H1 (cell line): ENCODE measurements at places on chromosomes 2 and 18.
A peak's percentile ranks its signal among the peaks of the same experiment; 100 is the strongest.

DNA sequence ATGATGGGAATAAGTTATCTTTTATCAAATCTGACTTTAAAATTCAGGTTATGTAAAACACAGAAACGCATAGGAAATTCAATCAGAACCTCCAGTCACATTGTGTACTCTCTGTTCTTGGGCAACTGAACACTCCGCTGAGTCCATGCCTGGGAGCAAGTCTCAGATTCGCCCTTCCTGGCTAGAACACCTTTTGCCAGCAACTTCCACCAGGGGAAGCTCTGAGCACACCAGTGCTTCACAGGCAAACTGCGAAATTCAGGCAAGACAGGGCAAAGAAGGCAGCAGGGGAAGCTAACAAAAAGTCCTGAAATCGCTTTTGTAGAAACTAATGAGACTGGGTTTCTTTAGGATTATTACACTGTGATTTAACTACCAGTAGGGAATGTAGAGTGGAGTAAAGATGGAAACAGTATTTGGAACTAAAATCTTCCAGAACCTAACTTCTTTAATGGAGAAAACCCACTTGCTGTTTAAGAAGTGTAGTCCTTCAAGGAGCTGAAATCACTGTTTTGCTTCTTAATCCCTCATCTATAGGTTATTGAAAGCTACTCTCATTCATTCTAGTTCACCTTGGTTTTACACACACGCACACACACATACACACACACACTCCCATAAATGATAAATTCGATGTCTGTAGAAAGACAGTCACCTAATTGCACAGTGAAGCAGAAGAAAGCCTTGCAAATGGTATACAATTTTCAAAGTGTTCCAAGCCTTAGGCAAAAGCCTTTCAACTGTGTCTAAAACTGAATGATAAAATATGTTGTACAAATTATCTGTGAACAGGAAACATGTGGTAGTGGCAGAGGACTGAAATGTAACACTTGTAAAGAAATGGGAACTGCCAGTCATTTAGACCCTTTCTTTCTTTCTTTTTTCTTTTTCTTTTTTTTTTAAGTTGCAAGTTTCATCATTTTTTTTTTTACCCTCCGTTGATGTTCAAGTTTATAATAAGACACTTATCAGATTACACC lies 214.5 kb downstream of the TMEM182 start:
- peak; percentile 36 for DNase-seq

DNA sequence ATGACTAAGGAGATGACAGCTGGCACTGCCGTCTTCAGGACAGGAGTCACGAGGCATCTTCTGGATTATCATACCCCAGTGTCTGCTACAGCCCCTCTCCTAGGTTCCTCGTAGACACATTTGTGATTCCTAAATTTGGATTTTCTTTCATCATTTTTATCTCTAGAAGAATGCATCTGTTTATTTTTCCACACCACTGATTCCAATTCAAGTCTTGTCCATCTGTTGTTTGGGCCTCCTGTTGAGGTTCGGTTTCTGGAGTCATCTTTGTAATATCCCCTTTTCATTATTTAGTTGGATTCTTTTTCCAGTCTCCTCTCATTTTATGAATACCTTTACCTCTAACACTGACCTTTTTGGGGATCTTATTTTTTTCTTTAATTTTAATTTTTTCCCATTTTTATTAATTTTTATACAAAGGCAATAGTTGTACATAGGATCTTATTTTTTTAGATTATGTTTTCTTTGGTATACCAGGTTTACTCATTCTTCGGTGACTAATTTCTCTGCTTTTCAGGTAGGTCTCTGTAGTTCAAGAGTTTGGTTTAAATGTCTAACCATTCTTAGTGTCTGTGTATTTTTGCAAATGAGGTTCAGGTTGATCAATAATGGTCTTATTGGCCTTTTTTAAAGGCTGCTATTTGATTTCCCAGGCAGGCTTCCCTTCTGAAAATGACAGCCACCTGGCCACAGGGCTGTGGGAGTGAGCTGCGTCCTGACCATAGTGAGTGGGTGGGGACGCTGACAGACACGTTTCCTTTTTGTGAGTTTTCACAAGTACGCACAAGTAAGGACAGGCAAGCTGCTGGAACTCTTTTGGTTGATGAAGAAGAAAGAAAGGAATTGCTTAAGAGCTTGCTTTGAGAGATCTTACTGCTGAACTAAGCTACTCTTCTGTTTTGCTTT lies 34.5 kb downstream of the FARP2 start:
- DNase-seq, result no peak

DNA sequence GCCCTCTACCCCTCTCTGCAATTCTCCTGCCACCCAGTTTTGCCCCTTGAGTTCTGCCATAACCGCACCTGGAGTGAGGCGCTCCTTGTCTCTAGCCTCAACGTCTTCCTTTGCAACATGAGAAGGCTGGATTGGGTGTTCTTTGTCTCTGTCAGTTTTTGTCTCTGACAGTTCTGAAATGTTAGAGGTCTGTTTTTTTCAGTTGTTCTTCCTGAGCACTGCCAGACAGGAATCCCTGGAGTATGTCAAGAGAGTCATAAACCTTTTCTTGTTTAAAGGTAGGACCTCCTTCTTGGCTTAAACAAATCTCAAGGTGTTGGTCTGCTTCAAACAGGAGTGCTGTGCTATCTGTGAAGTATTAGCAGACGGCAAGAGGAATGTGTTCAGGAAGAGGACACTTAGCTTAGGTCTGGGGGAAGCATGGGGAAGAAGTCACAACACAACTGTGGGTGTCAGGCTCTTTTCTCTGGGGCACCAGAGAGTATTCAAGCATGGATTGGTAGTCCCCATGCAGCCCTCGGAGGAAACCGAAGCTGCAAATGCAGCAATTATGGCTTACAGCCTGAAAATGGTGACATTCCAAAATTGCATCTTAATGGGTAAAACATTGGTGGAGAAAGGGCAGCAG lies 32.3 kb downstream of the AFF3 start:
- DNase-seq, result no peak

DNA sequence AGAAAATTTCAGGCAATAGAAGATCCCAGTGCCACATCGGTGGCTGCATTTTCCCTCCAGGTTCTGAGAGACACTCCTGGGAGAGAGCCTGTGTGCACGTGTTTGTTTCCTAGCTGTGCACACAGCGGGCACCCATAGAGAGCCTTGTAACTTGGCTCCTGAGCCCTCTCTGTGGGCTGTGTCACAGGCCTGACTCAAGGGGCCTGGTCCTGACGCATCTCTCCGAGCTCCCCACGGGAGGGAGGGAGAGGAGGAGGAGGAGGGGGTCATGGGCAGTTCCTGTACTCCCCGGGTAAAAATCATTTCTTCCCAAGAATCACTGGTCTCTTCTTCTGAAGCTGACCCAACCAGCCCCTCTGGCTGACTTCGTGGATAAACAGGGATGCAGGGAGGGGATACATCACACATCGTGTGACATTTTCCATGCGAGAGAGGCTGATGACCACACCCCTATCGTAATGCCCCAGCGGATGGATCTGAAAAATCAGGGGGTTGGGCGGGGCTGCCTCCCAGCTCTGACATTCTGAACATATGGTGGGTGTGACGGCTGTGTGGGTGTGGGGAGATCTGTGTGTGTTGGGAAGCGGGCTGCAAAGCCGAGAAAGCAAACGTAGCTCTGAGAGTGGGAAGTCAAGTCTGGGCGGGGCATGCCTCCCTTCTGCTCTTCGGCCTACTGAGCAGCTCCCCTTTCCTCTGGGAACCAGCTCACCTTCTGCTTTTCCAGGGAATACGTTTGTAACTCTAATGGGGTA lies 308.3 kb upstream of the HS6ST1 start:
- no peak for DNase-seq

GRCh38 chr2:239225371-239225851 lies 175.4 kb downstream of the HDAC4 start:
- DNase-seq, result no peak

DNA sequence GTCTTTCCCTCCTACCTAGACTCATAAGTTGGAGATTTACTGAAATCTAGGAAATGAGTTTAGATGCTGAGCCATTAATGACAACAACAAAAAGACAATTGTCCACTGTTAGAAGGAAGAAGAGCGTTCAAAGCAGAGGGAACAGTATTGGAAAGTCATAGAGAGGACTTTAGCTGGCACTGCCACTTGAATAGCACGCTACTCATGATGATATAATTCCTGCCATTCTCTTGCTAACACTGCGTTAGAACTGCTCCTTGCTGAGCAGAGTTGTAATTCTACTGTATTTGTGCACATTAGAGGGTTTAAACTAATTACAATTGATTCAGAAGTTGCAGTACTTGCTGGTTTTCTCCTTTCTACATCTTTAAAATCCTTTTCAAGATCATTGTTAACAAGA lies 9.0 kb upstream of the AFTPH start:
- DNase-seq, result no peak

- DNase-seq, result no peak
Measured at GRCh38 chr2:42967959-42968674, 175.7 kb upstream of the HAAO start.

GRCh38 chr2:200620606-200621390 lies 35.0 kb downstream of the AOX1 start:
- no peak for DNase-seq

DNA sequence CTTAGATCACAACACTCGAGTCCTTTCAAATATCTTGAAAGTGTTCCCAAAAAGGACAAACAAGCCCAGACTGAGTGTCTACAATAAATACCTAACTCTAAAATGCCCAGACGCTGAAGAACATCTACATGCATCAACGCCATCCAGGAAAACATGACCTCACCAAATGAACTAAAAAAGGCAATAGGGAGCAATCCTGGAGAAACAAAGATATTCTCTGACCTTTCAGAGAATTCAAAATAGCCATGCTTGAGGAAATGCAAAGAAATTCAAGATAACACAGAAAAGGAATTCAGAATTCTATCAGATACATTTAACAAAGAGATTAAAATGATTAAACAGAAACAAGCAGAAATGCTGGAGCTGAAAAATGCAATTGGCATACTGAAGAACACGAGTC lies 61.2 kb upstream of the CHN1 start:
- no peak for DNase-seq

- no peak for DNase-seq
Measured at GRCh38 chr2:42012137-42012536, 35.7 kb upstream of the PKDCC start.

DNA sequence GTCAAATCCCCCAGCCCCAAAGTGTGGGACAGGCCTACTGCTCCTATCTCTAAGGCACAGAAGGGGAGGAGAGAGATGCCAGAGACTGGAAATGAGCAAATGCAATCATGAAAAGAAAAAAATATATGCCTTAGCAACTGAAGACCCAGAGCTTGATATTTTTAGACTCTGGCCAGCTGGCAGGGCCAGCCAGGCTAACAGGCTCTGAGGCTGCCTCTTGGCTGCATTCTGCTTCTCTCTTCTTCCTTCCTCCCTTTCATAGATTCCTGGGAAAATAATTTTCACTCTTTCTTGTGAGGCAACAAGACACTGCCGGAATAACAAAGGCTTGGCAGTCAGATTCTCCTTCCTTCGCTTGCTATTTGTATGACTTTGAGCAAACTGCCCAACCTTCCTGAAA lies 209.1 kb downstream of the RAD51AP2 start:
- no peak for DNase-seq

DNA sequence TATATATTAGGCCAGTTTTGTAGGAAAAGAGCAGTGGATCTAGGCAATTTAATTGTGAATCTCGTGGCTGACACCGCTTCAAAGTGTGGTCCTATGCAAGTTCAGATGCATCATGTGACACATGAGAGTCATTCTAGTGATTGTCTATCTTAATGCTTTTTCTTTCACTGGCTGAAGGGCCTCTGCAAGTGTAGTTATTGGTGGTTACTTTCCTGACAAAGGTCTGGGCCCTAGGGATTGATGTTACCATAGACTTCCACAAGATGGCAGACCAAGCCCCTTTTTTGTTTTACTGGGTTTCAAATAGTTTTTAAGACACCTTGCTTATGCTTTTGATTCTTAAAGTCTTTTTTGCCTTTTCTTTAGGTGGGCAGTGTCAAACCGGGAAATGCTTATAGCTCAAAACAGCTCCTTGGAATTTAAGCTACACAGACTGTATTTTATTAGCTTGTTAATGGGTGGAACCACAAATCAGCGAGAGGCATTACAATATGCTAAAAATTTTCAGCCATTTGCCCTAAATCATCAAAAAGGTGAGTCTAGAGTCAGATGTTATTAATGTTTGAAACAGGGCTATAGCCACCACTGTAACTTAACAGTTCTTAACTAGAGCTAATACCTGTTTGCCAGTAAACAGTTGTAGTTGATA lies 25.9 kb downstream of the CD8A start:
- no peak for DNase-seq

GRCh38 chr2:198036029-198036879 lies 231.9 kb downstream of the PLCL1 start:
- DNase-seq, result no peak

DNA sequence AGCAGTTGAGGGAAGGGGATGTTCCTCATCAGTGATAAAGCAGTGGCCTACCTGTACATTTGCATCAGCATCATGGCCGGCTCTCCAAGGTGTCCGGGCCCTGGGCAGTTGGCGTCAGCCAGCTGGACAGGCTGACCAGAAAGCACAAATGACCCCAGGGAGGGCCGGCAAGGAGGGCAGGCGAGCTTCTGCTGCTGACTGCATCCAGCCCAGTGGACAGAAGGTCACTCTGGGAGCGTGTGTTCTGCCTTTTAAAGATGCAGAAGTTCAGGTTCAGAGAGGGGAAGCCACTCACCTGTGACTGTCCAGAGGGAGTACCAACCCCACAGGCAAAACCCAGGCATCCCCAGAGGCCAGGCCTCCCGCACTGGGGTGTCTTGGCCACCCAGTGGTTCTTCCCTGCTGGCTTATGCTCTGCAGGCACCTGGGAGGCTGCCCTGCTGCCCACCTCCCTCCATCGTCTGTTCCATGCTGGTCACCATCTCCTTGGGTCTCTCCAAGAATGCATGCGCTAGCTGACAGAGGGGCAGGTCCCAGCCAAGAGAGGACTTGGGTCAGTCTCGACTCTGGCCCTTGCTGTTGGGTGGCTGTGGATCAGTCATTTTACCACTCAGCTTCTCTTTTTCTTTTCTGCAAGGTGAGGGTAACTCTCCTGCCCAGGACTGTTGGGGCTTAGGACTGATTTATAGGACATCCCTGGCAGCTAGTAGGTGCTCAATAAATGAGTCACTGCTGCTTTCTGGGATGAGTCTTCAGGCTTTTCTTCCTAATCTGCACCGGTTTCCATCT lies 89.9 kb downstream of the INHBB start:
- DNase-seq, result no peak

- DNase-seq, result no peak
Measured at GRCh38 chr18:58536202-58536516, 92.7 kb downstream of the ALPK2 start.

DNA sequence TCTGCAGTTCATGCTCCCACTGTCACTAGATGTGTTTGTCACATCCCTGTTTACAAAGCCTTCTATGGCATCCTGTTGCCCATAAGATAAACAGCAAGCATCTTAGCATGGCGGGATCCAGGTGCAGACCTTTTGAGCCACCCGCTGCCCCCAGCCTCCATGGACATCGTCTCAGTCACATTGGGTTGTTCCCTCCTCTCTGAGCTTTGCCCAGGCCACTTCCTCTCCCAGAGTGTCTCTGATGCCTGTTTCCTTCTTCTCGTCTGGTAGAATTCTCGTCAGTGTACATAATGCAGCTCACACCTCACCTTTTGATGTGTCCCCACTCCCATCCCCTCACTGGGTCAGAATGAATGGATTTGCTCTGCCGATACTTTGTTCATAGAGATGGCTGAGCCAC lies 239.0 kb upstream of the APCDD1 start:
- DNase-seq, result no peak
